ENCODE measurements at places on chromosomes 11 and 22. TPM values are rescaled to one million over a fixed set of nuclear protein-coding genes. Genes with fewer than 3 reads are reported as not detected.

Gene ZFPL1
- 50.2 TPM for total RNA-seq

Gene ARVCF
- total RNA-seq: 1.3 TPM

Gene MRGPRE
- not detected for total RNA-seq

Gene NRGN
- 20.8 TPM for total RNA-seq

Gene ZNF74
- total RNA-seq: 5.2 TPM

Gene FAT3
- total RNA-seq: not detected

GRCh38 chr11:133927690-133928627 lies 28.8 kb downstream of the IGSF9B start:
- DNase-seq: peak; percentile 41

- no peak for DNase-seq
Measured at GRCh38 chr11:66973956-66974580, 1.0 kb upstream of the C11orf86 start.

DNA sequence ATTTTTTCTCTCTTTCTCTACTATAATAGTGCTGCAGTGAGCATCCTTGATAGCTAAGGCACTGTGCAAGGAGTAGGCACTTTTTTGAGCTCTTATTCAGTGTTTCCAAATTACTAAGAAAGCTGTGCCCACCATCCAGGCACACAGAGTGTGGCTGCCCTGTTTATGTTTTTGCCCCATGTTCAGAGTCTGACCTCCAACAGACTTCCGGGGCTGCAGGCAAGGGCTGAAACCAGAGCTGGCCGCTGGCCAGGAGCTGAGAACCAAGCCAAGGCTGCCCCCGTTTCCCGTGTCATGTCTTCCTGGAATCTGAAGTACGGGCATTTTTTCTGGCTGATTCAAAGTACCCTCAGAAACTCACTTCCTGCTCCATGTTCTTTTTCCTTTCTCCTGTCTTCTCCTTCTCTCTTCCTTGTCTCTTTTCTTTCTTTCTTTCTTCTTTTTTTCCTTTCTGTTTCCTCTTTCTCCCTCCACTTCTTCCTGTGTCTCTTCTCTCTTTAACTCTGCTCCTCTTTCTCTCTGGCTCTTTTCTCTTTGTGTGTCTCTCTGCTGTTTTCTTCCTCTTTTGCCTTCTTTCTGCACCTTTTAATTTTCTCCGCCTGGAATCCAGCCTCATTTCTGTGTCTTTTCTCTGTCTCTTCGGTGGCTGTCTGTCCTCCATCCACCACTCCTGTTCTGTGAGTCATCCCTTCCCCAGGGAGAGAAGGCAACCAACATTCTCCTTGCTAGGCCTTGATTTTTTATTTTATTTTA lies 17.0 kb upstream of the KCTD14 start:
- DNase-seq: no peak

- no peak for DNase-seq
Measured at GRCh38 chr11:1923201-1923956, 3.9 kb downstream of the TNNT3 start.

DNA sequence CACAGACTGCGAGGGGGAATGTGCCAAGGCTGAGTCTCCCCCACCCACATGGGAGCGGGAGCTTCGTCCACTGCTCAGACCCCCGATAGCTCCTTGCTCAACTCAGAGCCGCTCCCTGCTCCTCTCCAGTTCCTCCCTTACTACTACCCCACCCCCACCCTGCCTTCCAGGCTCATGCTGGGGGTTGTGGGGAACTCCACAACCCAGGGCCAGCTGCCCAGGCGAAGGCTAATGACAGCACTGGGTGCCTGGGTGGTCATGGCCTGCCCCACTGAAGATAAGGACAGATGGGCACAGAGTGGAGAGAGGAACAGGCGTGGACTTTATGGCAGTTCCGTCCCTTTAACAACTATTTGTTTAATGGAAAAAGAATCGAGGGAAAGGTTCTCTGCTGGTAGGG lies 73.7 kb downstream of the PDE2A start:
- no peak for DNase-seq

- no peak for DNase-seq
Measured at GRCh38 chr11:44973632-44974401, 23.1 kb upstream of the TP53I11 start.

GRCh38 chr11:45543808-45544422 lies 121.5 kb downstream of the CHST1 start:
- no peak for DNase-seq

- DNase-seq: no peak
Measured at GRCh38 chr11:1879941-1880720, 11.6 kb downstream of the PRR33 start.

DNA sequence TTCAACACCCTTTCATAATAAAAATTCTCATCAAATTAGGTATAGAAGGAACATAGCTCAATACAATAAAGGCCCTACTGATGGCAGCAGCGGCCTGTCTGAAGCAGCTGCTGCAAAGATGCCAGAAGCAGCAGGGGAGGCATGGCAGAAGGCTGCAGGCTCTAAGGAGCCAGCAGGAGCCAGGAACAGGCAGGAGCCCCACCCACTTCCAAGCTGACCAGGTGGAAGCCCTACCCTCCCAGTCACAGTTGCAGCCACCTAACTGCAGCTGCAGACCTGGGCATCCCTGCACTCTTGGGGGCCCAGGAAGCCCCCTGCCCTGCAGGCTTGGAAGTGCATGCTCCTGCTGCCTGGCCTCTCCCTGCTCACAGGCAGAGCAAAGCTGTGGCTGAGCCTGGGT lies 18.2 kb upstream of the OR6A2 start:
- DNase-seq: no peak

GRCh38 chr11:47565340-47566148 lies at the start of gene PTPMT1:
PTPMT1 (plus strand) TSS chr11:47565599; CDS start chr11:47565623, 24 bp downstream.
- DNase-seq: peak; percentile 45

DNA sequence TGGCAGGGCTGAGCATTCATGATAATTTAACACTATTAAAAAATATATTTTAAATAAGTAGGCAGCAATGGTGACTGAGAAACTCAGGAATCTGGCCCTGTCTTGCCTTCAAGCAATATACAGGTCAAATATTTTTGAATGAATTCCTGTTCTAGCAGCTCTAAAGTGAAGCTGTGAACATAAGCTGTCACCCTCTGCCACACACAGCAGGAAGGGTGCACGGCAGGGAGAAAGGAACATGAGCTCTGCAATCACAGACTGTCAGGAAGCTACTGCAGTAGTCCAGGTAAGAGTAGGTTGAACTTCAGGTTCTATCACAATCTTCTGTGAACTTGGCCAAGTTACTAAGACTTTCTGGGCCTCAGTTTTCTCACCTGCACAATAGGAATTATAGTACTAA lies 114.8 kb downstream of the SERGEF start:
- no peak for DNase-seq

GRCh38 chr22:39940757-39941305 lies 19.4 kb upstream of the TMA7B start:
- DNase-seq: no peak

DNA sequence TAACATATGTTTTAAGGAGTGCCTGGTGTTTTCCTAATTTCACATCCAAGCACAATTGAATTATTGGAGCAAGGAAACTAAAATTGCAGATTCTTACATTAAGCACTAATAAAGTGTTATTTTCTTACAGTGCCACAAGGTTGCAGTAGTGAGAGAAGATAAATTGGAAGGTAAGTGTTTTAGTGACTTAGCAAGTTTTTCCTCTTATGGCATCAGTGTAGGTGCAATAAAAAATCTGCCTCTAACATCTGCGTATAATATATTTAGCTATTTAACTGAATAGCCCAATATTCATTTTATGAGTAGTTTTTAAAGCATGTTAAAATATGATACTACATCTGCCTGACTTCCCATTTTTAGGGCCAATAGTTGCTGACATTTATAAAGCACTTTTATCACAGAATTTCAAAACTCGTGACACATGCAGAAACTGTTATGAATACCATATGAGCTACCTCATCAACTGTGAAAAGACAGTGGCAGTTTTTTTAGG lies 19.0 kb downstream of the POLD3 start:
- DNase-seq: no peak

- no peak for DNase-seq
Measured at GRCh38 chr11:97611345-97611744, 1221.5 kb downstream of the JRKL start.

DNA sequence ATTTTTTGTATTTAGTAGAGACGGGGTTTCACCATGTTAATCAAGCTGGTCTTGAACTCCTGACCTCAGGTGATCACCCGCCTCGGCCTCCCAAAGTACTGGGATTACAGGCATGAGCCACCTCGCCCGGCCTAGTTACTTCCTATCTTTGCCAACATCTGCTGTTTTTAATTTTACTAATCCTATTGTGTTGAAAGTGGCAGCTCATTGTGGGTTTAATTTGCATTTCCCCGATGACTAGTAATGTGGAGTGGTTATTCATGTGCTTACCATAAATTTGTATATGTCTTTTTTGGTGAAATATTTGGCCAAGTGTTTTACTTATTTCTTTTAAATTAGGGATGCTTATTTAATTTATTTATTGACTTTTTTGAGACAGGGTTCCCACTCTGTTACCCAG lies 74.2 kb upstream of the SLC25A18 start:
- DNase-seq: no peak

DNA sequence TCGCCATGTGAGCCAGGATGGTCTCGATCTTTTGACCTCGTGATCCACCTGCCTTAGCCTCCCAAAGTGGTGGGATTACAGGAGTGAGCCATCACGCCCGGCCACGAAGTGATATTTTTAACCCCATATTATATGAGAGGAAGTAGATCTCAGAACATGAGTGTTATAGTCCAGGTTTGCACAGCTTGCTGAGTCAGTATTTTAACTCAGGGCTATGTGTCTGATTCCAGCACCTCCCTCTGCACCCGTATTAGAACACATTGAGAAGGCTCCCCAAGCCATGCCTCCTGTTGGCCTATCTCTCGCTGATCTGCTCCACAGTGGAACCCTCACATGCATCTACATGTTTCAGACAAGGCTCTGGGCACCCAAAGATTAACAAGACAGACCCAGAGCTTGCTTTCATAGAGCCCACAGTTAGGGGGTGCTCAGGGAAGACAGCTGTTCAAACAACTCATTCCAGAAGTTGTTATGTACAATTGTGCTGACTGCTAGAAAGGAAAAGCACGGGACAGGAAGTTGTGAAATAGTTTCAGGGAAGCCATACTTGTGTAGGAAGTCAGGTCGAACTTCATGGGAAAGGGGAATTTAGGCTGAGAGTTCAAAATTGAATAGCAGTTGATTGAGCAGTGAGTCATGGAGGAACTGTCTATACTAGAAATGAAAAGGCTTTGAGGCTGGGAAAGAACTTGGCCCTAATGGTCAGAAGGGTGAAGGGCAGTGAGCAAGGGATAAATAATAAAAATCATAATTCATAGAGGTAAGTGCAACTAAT lies 49.3 kb upstream of the CLPB start:
- no peak for DNase-seq

- peak; percentile 30 for DNase-seq
Measured at GRCh38 chr11:10858439-10859325, 829 bp upstream of the ZBED5 start.

DNA sequence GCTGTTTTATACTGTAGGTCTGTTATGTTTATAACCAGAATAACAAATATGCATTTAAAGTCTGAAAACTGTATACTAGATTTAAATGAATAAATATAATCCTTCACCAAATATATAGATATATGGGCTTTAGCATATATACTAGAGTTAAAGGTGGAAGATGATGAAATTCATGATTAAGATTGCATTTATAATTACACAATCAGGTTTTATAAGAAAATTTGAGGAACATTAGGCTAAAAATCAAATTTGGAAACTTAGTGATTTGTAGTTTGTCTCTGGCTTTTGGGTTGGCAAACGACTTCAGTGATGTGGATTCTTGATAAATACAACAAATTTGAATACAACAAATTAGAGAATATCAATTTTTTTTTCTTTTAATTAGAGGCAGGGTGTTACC lies 10.0 kb downstream of the BCL2L13 start:
- no peak for DNase-seq

DNA sequence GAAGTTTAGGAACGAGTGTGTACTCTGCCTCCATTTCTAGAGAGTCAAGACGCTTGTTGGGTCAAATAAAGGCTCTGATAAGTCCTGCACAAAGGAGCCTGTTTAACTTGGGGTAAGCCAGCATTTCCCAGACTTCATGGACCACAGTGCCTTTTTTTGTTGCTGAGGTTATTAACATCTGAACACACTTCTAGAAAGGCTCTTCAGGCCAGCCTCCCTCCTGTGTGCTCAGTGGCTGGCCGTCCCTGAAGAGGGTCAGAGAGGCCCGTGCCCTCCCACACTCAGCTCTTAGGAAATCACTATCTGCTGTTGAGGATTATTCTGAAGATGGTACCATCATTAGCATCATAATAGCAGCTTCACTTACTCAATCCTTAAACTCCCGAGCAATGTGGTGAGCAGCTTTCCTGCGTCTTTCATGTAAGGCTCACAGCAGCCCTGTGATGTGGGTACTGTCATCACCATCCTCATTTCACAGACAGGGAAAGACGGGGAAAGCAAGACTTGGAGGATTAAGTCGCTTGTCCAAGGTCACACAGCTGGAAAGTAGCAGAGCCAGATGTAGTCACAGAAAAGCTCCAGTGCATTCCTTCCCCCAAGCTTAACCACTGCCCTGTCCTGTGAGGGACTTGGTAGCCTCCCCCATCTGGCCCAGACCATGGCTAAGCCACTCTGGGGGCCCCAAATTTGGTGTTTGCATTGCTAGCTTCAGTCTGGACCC lies 71.3 kb downstream of the TSPAN18 start:
- DNase-seq: no peak

DNA sequence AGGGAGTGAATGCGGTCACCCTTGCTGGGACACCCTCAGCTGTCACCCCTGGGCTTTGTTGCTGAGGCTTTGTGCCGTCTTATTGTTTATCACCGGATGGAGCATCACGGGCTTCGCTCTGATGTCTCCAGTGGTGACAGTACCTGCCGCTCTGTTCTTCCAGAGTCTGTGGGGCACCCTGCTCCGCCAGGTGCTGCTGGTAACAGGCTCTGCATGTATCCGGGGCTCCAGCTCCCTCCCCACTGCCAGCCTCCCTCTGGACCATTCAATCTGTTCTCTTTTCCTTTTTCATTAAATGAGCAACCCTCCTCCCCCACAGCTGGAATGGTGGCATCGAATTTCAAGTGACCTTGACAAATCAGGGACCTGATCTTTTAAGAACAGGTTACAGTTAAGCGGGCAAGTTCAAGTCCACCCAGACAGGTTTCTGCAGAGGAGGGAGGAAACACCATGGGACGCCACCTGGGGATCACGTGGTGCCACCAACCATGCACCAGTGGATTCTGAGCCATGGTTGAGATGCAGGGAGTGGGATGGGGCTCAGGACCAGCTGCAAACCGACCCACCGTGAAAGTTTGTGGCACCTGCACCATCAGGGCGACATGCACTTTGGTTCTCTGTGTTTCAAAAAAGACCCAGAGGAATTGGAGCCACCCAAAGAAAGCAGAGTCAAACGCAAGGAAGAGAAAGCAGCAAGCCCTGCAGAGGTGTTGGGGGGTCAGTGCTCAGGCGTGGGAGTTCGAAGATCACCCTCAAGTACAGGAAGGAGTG lies 89.3 kb downstream of the BCR start:
- no peak for DNase-seq

Measured in T-helper 17 cell (primary cell).